T1000 (cell line): ENCODE measurements at places on chromosomes 6 and 20.

GRCh38 chr6:8243475-8243874, 141.1 kb upstream of the EEF1E1 start:
- no peak for DNase-seq

DNA sequence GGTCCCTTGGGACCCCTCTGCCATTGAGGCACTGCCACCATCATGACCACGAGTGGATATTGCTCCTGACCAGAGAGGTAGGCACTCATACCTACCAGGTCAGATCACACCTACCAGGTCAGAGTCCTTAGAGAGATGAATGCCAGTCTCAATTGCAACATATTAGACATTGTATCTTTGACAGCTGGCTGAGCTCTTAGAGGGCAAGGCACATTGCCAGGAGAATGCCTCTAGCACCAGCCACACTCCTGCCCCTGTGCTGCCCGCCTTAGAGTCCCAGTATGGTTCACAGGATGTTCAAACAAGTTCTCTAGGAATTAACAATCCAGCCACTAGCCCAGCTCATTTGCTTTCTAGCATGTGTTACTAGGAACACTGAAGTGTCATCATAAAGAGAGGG, 65.9 kb downstream of the TMEM244 start:
- DNase-seq, result peak; percentile 24

GRCh38 chr6:138231381-138231886, 13.1 kb upstream of the PBOV1 start:
- DNase-seq, result no peak

DNA sequence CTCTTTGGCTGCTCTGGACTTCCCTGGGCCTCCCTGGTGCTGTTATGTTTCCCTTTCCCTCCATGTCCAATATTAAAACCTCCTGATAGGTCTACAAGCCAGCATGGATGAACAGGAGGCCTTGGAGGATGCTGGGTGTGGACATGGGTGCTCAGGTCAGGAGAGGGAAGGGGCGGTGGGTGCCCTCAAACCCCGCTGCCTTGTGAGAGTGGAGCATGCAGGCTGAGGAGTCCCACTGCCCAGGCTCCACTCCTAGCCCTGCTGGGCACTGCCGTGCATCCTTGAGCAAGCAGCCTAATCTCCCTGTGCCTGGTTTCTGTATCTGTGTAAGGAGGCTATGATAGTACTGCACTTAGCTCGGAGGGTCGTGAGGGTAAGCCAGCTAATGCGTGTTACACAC, 18.4 kb upstream of the CCDC167 start:
- DNase-seq, result no peak

- DNase-seq, result no peak
Measured at GRCh38 chr20:36856691-36857635, 19.0 kb upstream of the TLDC2 start.

DNA sequence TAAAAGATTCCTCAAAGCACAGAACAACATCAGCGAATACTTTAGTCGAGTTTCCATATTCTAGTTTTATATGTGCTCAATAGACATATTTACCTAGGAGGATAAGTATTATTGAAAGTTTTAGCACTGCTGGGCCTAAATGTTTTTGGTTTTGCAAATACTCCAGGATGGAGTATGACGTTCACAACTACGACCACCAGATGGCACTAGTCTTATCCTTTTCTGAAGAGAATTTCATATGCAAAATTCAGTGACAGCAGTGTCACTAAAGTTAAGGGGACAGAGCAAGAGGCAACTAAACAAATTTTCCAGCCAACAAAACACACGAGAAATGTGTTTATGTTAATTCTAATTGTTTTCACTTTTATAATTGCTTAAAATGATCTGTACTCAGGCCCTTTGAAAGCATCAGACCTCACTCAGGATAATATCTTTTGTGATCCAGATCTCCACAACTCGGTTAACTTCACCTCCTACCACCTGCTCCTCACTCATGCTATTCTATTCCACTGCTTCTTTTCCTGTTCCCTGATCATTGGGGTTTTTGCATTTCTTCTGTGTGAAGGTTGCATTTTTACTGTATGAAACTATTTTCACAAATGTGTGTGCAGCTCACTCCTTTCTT, 220.8 kb downstream of the TRDN start:
- peak; percentile 22 for DNase-seq
